ENCODE measurements at places on chromosomes 12 and 14.
A peak's percentile ranks its signal among the peaks of the same experiment; 100 is the strongest.

GRCh38 chr14:49240383-49240782, 345.8 kb downstream of the RPS29 start:
- no peak for DNase-seq

DNA sequence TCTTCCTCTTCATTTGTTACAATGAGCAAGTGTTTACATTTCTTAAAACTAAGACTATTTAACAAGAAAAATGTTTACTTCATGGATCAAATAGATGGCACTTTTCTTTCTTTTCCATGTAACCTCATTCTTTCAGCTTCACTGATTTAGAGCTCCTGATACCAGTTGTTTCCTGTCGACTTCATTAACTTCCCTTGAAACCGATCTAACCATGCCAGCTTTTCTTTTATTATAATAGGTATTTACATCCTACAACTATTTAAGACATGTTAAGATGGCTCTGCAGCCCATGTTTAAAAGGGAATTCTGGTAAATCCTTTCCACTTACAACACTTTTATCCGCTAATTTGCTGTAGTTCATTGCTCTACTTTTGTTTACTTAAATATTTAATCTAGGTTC, 107.3 kb upstream of the DCN start:
- DNase-seq: no peak

DNA sequence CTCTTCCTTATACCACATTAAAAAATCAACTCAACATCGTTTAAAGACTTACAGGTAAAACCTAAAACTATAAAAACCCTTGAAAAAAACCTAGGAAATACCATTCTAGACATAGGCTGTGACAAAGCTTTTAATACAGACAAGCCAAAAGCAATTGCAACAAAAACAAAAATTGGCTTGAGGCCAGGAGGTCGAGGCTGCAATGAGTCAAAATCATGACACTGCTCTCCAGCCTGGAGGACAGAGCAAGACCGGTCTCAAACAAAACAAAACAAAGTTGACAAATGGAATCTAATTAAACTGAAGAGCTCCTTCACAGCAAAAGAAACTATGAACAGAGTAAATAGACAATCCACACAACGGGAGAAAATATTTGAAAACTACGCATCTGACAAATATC, 1057.8 kb downstream of the FSCB start:
- no peak for DNase-seq

DNA sequence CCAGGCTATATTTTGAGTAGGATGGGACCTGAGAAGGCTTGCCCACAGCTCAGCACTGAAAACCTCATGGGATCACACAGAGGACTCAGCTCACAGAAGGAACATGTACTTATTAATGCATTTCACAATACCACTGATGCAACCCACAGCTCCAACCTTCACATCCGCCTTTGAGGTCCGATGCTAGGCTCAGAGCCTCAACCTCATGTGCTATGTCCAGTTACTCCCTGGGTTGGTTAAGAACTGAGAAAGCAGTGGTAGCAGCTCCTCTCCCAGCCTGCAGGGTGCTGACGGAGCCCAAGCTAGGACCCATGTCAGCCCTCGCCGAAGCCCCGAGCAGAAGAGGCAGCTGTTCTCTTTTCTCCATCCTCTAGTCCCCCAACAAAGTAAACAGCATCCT, 52.9 kb downstream of the SPTB start:
- no peak for DNase-seq

GRCh38 chr14:69673578-69674305, 62.3 kb downstream of the SUSD6 start:
- no peak for DNase-seq

GRCh38 chr14:20434701-20435581, 1.0 kb downstream of the KLHL33 start:
- DNase-seq: no peak

GRCh38 chr14:104798300-104799243, 2.3 kb upstream of the ZBTB42 start:
- DNase-seq: no peak

- no peak for DNase-seq
These were observed 1.5 kb downstream of the ATP2B1 start for GRCh38 chr12:89706986-89707702.

DNA sequence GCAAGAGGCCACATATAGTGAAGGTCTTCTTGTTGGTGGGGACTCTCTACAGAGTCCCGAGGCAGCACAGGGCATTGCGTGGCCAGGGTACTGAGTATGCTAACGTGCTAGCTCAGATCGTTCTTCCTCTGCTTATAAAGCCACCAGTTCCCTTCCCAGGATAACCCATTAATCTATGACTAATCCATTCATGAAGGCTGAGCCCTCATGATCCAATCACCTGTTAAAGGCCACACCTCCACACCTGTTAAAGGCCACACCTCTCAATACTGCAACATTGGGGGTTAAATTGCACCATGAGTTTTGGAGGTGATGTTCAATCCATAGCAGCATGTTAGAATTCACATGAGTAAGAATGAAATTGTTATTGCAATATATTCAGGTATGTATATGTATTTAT, 12.8 kb upstream of the YARS2 start:
- DNase-seq: no peak

- no peak for DNase-seq
These were observed 765.3 kb downstream of the MED13L start for GRCh38 chr12:115511986-115512711.

GRCh38 chr12:6603095-6603567, 4.0 kb downstream of the CHD4 start:
- no peak for DNase-seq

DNA sequence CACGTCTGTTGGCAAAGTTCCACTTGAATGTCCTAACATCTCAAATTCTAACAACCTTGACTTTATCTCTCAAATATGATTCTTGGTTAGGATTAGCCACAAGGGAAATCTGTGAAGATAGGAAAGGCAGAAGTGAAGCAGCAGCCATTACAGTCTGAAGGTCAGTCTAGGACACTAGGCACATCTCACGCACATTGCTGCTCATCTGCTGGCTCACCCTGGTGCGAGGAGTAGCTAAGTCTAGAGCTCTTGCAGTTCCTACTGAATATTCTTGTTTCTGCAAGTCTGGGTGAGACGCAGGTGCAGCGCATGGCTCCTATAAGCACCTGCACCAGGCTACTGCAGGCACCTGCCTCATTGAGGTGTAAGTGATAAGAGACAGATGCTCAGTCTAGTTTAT, 6.4 kb upstream of the SLC25A3 start:
- no peak for DNase-seq

GRCh38 chr14:31886156-31886835, 190.8 kb upstream of the ARHGAP5 start:
- DNase-seq: no peak

DNA sequence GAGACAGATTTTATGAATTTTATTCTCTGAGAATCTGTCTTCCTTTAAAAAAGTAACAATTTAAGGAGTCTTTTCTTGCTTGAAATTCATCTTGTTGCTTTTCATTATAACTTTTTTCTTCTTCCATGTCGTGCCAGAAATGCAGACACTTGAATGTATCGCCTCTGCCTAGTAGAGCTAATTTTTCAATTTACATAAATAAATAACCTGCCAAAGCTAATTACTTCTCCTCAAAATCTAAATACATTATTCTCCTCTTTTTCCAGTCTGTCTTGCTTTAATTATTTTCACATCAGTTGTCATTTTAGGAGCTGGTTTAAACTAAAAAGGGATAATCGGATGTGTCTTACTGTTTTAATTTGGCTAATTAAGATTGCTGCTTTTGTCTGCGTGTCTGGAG, 711.1 kb upstream of the SEL1L start:
- no peak for DNase-seq

DNA sequence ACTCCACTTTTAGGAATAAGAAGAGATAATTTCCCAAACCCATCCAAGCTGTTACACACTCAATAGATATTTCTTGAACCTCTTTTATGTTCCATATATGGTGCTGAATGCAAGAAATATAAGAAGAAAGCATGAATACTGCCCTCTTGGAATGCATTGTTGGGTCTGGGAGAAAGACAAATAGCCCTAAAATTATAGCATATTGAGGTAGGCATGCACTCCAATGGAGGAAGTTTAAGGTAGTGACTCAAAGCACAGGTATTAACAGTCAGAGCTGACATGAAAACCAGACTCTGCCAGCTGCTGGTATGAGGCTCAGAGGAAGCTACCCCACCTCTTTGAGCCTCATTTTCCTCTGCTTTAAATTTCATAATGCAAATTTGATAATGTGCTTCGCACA, 261.3 kb upstream of the NOS1 start:
- no peak for DNase-seq

- no peak for DNase-seq
These were observed 480.2 kb upstream of the CCDC196 start for GRCh38 chr14:66005900-66006434.

- DNase-seq: no peak
These were observed 8.8 kb downstream of the USP15 start for GRCh38 chr12:62268956-62269355.

GRCh38 chr12:124609041-124609989, 41.9 kb upstream of the NCOR2 start:
- DNase-seq: peak; percentile 49

GRCh38 chr14:92874962-92875661, 47.8 kb upstream of the CHGA start:
- no peak for DNase-seq
